ENCODE measurements at places on chromosomes 6 and 20. TPM values are rescaled to one million over a fixed set of nuclear protein-coding genes. Genes with fewer than 3 reads are reported as not detected.

GRCh38 chr6:138492113-138492512 is 7.2 kb downstream of the NHSL1 start:
- H3K4me1 ChIP-seq: peaks cover 42% of the 10 kb centered on the region
- no peak overlapping the region for H3K27ac ChIP-seq
- H3K27me3 ChIP-seq: no peaks in the 10 kb centered on the region
- peak; percentile 47 for DNase-seq

DNA sequence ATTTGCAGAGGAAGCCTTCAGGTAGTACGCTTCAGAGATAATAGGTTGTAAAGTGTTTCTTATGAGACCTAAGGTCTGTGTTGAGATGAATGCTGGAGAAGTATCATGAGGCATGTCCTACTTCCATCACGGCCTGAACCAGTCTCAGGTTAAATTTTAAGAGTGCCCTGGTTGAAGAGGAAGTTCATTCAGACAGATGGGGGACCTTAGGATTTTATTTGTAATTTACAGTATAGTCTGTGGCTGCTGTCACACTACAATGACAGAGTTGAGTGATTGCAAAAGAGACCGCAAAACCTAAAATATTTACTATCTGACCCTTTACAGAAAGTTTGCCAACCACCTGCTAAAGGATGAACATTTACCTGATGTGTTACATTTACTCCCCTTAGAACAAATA is 70.9 kb downstream of the UST start:
- H3K4me1 ChIP-seq: no peaks in the 10 kb centered on the region
- no peak overlapping the region for H3K27ac ChIP-seq
- H3K36me3 ChIP-seq: no peaks in the 10 kb centered on the region
- H3K4me3 ChIP-seq: no peak overlapping the region
- no peak for DNase-seq

DNA sequence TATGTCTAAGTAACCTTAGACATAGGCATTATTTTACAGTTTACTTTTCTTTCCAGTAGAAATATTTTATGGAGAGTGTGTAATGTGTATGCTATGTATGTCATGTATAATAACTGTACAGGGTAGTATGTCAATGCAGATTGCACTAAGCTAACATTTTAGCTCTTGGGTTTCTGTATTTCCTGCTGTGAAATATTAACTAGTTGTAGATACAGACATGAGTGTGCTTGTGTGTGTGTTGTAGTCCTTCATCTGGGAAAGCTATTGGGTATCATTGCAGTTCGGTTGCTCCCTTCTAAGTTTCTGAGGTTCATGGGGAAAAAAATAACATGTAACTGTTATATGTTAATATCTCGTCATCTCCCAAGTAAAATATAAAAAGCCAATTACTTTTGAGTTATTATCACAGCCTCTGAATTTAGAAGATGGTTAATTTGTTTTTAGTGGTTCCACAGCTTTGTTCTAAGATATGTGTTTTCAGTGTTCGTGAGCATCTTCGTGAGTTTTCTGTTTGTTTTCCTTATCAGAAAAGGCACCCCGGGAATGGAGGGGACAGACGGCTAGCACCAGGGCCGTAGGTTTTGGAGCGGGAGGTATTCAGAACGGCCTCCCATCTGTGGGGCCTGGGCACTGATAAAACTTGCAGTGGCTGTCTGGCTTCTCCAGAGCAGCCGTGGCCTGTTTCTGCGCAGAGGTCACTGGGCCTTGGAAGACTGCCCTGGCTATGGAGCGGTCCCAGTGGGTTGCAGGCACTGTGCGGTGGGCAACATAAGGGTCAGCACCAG is 215.0 kb downstream of the ARID1B start:
- H3K27me3 ChIP-seq: no peaks in the 10 kb centered on the region
- no peaks in the 10 kb centered on the region for H3K36me3 ChIP-seq
- peaks cover 11% of the 10 kb centered on the region for H3K4me1 ChIP-seq
- no peak for DNase-seq

FUT9 gene
- polyA plus RNA-seq: 0.06 TPM

TUBB2A gene
- polyA plus RNA-seq: 80.9 TPM

COL12A1 gene
- 12.3 TPM for polyA plus RNA-seq

OR12D3 gene
- polyA plus RNA-seq: not detected

Data from kidney (tissue), 22 donors.